Epithelial cell of umbilical artery (primary cell): ENCODE measurements at places on chromosomes 7 and 10. TPM values are rescaled to one million over a fixed set of nuclear protein-coding genes. Genes with fewer than 3 reads are reported as not detected.

The IGFBP1 gene
- 0.15 TPM in 1 of 2 replicates, not detected in the other for total RNA-seq

The CAV2 gene
- 150 and 198 TPM in 2 replicates for total RNA-seq

The TMEM196 gene
- not detected in 2 replicates for total RNA-seq

The PAX4 gene
- not detected in 2 replicates for total RNA-seq

The AGR2 gene
- not detected in 2 replicates for total RNA-seq

The GIMAP5 gene
- 4.2 and 8.1 TPM in 2 replicates for total RNA-seq

The ITGB8 gene
- total RNA-seq = 1.4 and 1.9 TPM in 2 replicates

The UFSP1 gene
- total RNA-seq = 2.9 and 5.2 TPM in 2 replicates

The PRLHR gene
- not detected in 2 replicates for total RNA-seq

The NYAP1 gene
- 0.65 and 2.6 TPM in 2 replicates for total RNA-seq

The PRSS37 gene
- total RNA-seq = not detected in 2 replicates
